ENCODE measurements at places on chromosomes 1 and 21. TPM values are rescaled to one million over a fixed set of nuclear protein-coding genes. Genes with fewer than 3 reads are reported as not detected.

The ARHGAP30 gene
- 0.36 TPM for total RNA-seq

GRCh38 chr1:221031458-221032203 is 152.4 kb downstream of the HLX start:
- H3K4me3 ChIP-seq = no peak overlapping the region
- no peak for DNase-seq
- no peaks in the 10 kb centered on the region for H3K36me3 ChIP-seq
- H3K27ac ChIP-seq = no peak overlapping the region

- peak; percentile 54 for DNase-seq
- H3K4me3 ChIP-seq = no peak overlapping the region
- H3K36me3 ChIP-seq = no peaks in the 10 kb centered on the region
- H3K4me1 ChIP-seq = peaks cover 38% of the 10 kb centered on the region
- peak overlapping the region; percentile 45 for H3K27ac ChIP-seq
These were observed 511 bp upstream of the SNX27 start for GRCh38 chr1:151611288-151611790.

- H3K27me3 ChIP-seq = no peaks in the 10 kb centered on the region
- peaks cover 25% of the 10 kb centered on the region for H3K36me3 ChIP-seq
- H3K27ac ChIP-seq = no peak overlapping the region
- H3K4me1 ChIP-seq = no peaks in the 10 kb centered on the region
These were observed 7.4 kb downstream of the MED8 start for GRCh38 chr1:43382027-43382779.

DNA sequence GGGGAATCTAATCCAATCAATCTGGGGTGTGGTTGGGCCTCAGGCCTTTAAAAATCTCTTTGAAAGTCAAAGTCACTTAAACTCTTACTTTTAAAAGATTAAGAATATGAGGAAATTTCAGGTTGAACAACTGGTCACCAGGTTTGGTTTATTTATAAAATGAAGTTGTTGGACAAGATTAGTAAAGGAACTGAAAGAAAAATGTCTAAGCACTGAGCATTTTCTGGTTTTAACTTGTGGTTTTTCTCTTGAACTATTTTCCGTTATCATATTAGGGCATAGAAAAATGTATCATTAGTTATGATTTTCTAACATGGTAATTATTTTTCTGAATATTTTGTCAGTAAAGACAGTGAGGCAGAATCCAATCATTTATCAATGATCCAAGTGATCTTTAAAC is 49.6 kb downstream of the RGS2 start:
- no peak overlapping the region for H3K4me3 ChIP-seq
- no peaks in the 10 kb centered on the region for H3K4me1 ChIP-seq
- DNase-seq = no peak
- no peaks in the 10 kb centered on the region for H3K36me3 ChIP-seq

DNA sequence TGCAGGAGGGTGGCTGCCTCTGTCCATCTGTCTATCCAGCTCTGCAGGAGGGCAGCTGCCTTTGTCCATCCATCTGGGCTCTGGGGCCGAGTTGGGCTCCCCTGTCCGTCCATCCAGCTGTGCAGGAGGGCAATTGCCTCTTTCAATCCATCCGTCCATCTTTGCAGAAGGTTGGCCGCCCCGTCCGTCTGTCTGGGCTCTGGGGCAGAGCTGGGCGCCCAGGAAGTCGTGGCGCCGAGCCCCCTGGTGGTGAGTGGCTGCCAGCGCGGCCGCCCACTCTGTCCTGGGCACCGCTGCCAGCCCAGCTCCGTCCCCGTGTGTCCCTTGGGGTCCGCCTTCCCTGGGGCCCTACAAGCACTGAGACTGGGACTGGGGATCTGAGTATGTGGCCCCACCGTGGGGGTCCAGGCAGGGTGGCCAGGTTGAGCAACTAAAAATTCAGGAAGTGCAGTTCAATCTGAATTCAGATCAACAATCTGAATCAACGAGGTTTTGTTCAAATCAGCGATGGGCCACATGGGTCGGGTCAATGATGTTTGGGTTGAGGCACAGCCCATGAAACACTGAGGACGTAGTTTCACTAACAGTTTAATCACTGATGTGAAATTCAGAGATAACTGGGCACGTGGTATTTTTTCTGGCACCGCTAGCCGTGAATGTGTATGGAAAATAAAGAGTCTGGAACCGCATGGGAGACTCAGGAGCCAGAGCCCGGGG is 99.1 kb upstream of the ACTRT2 start:
- H3K27ac ChIP-seq = no peak overlapping the region
- DNase-seq = no peak
- H3K27me3 ChIP-seq = peaks cover 3% of the 10 kb centered on the region
- no peak overlapping the region for H3K4me3 ChIP-seq
